ENCODE measurements at places on chromosomes 3 and 15. TPM values are rescaled to one million over a fixed set of nuclear protein-coding genes. Genes with fewer than 3 reads are reported as not detected.

The EHD4 gene
- total RNA-seq, result 19.8 TPM

- H3K4me1 ChIP-seq, result peaks cover 10% of the 10 kb centered on the region
- no peak for DNase-seq
- no peak overlapping the region for H3K27ac ChIP-seq
- no peak overlapping the region for H3K4me3 ChIP-seq
- H3K36me3 ChIP-seq, result no peaks in the 10 kb centered on the region
Measured at GRCh38 chr3:194095464-194095863, 40.5 kb upstream of the HES1 start.

GRCh38 chr3:125103406-125103805, 47.6 kb upstream of the HEG1 start:
- no peak overlapping the region for H3K27ac ChIP-seq
- no peak overlapping the region for H3K4me3 ChIP-seq
- H3K4me1 ChIP-seq, result peaks cover 11% of the 10 kb centered on the region
- H3K36me3 ChIP-seq, result peaks cover 17% of the 10 kb centered on the region

The SNTN gene
- not detected for total RNA-seq

- H3K27me3 ChIP-seq, result no peaks in the 10 kb centered on the region
- no peak for DNase-seq
- no peaks in the 10 kb centered on the region for H3K36me3 ChIP-seq
- H3K4me1 ChIP-seq, result no peaks in the 10 kb centered on the region
Measured at GRCh38 chr3:86126552-86126951, 864.4 kb downstream of the VGLL3 start.

The APOD gene
- 9.3 TPM for total RNA-seq

DNA sequence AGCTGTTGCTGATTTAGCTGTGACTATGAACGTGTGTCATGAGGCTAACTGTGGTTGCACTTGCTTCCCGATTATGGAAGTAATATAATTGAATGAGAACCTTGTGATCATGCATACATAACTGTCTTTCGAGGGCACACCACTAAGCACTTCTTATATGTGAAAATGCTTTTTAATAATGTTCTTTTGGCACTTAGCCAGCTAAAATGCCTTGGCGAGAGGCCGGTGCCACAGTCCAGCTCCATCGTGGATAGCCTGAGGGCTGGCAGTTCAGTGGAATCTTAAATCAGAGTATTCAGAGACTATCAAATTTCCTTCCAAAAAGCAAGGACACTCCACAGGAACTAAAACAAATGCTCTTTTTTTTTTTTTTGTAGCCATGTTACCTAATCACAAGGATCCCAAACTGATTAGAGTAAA, 161.6 kb upstream of the FRMD4B start:
- no peak overlapping the region for H3K27ac ChIP-seq
- H3K4me1 ChIP-seq, result no peaks in the 10 kb centered on the region
- no peak for DNase-seq
- peaks cover 20% of the 10 kb centered on the region for H3K27me3 ChIP-seq
- no peaks in the 10 kb centered on the region for H3K36me3 ChIP-seq

GRCh38 chr3:104396974-104397669, 969.6 kb upstream of the ALCAM start:
- H3K4me3 ChIP-seq, result no peak overlapping the region
- no peaks in the 10 kb centered on the region for H3K4me1 ChIP-seq
- no peak for DNase-seq
- H3K27ac ChIP-seq, result no peak overlapping the region

The EFHB gene
- total RNA-seq, result 0.66 TPM
